Hypothalamus (tissue), 51 donors: ENCODE measurements at places on chromosomes 3 and 15.

DNA sequence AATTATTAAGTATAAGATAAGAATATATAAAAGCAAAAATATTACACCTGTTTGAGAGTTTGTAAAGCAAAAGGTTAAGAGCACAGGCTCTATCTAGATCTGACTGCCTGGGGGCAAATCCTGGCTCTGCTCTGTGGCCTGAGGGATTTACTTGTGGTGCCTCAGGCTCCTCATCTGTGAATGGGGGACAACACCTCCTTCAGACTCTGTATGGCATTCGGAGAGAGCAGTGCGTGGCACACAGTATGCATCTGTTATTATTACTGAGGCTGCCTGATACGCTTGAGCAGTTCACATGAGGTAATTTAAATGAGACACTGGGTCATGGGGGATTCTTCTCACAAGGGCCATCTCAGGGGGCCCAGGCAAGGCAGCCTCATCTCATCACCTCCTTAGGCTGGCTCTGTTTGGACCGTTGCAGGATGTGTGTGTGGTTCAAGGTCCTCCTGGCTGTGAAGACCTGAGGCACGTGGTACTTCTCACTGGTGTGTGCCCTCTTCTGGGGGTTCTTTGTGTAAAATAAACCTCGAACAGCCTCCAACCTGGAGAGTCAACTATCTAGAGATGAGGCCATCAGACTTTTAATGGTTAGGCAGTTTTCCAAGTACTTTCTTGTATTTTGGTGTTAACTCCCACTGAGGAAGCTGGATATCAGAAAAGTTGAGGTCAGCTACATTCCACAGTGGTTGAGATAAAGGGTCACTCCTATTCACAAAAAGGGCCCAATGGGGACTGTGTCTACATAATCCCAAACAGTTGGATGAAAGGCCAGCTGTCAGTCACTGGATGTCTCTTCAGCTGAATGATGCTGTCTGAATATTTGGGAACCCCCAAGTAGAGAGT, 9.0 kb downstream of the GNB5 start:
- no peak for DNase-seq

- DNase-seq: peak; percentile 17
Measured at GRCh38 chr3:105353485-105354161, 13.1 kb upstream of the ALCAM start.

GRCh38 chr3:27813255-27813654, 91.1 kb upstream of the EOMES start:
- no peak for DNase-seq

DNA sequence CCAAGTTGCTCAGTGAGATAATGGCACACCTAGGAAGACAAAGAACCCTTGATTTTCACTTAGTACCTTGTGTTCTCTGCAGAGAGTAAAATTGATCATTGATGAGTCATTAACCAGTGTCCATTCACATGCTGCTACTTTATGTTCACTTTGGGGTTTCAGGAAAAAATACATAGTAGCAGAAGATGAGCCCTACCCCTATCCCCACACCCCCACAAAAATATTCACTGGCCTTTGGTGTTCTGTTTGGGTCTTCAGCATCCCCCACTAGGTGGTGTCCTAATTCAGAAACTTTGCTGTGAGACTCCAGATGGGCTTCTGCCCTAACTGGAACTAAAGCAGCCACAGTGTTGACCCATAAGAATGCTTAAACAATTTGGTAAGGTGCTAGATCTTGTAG, 178.8 kb downstream of the KLHL25 start:
- DNase-seq: peak; percentile 10

DNA sequence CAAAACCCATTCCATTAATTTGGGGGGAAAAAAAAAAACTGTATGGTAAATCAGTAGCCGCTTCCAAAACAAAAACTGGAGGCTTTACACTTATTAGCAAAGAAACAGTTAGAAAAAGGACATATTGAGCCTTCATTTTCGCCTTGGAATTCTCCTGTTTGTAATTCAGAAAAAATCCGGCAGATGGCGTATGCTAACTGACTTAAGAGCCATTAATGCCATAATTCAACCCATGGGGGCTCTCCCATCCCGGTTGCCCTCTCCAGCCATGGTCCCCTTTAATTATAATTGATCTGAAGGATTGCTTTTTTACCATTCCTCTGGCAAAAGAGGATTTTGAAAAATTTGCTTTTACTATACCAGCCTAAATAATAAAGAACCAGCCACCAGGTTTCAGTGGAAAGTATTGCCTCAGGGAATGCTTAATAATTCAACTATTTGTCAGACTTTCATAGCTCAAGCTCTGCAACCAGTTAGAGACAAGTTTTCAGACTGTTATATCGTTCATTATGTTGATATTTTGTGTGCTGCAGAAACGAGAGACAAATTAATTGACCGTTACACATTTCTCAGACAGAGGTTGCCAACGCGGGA, 9.4 kb upstream of the RPL24 start:
- no peak for DNase-seq

DNA sequence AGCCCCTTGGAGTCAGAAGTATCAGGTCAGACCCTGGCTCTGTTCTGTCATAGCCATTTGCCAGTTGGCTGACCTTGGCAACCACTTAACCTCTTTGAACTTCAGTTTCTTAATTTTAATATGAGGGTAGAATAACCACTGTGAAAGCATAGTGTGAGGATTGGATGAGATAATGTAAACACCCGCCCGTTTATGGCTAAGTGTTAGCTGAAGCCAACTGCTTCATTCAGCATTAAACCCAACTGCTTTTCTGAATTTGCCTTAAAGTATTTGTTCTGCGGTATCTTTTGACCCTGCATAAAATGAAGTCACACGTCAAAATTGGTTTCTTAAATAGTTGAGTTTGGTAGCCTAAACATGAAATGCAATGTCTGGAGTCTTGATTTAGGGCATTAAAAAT, 121.5 kb upstream of the ABHD17C start:
- DNase-seq: no peak

DNA sequence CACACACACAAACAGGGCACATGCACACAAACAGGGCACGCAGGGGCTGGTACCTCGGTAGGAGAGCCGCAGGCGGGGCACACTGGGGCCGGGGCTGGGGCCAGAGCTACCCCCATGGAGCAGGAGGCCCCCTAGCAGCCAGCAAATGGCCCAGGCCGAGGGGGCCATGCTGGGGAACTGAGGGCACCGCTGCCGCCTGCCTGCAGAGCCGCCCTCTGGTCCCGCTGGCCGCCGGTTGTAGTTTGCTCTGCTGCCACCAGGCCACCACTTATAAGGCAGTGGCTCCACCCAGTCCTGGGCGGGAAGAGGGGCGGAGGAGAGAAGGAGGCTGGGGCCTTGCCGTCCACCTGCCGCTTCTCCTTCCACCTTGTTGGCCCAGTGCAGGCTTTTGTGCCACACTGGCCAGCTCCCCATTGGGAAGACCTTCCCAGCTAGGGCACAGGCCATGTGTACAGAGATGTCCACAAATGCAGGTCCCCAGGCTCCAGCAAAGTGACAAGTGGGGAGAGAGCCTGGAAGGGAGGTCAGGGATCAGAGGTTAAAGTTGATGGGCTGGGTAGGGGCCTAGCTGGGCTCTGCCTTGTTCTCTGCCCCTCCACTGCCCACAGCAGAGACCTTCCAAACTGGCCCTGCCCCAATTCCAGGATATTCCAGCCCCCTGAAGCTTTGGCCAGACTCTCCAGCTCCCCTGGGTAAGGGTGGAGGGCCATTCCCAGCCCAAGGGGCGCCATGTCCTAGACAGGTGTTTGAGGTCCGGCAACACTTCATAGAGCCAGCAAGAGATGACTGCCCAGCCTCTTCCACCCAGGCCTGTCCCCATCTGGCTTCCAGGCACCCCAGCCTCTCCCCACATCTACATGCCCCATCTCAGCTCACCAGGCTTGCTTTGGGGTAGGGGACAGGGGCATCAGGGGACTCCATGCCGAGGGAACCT, at the start of gene SEMA3G:
SEMA3G (minus strand) TSS at position 244 of the 934 bp plus-strand sequence; CDS start at position 168, 76 bp downstream.
- DNase-seq: no peak

GRCh38 chr15:39629906-39630305, 49.0 kb downstream of the THBS1 start:
- DNase-seq: no peak

DNA sequence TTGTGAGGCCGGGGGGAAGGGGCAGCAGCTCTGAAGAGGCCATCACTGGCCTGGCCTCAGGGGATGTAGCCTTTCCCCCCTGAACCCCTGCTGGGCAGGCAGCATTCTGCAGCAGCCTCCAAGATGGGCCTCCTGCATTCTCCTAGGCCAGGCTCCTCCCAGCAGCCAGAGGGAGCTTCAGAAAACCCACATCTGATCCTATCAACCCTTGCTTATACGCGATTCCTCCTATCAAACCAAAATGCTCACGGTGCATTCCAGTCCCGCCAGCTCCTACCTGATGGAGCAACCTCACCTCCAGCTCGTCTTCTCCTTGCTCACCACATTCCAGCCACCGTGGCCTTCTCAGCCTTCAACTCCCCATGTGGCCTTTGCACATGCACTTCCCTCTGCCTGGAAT, 85.7 kb downstream of the MEGF11 start:
- no peak for DNase-seq

DNA sequence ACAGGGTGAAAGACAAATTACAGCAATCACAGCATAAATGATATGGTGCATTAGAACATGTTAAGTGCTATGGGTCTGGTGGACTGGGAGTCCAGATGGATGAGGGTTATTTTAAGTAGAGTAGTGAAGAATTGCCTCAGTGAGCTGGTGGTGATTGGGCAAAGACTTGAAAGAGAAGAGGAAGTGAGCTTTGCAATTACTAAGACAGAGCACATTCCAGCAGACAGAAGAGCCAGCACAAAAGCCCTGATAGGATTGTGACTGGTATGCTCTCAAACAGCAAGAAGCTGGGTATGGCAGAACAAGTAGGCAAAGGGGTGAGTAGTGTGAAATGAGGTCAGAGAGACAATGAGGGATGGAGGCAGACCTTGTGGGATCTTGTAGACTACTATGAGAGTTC, 2.1 kb upstream of the ACKR4 start:
- DNase-seq: no peak

- DNase-seq: no peak
Measured at GRCh38 chr3:135412475-135412874, 553.1 kb upstream of the PPP2R3A start.

- no peak for DNase-seq
Measured at GRCh38 chr3:171250444-171250843, 209.8 kb downstream of the TNIK start.

DNA sequence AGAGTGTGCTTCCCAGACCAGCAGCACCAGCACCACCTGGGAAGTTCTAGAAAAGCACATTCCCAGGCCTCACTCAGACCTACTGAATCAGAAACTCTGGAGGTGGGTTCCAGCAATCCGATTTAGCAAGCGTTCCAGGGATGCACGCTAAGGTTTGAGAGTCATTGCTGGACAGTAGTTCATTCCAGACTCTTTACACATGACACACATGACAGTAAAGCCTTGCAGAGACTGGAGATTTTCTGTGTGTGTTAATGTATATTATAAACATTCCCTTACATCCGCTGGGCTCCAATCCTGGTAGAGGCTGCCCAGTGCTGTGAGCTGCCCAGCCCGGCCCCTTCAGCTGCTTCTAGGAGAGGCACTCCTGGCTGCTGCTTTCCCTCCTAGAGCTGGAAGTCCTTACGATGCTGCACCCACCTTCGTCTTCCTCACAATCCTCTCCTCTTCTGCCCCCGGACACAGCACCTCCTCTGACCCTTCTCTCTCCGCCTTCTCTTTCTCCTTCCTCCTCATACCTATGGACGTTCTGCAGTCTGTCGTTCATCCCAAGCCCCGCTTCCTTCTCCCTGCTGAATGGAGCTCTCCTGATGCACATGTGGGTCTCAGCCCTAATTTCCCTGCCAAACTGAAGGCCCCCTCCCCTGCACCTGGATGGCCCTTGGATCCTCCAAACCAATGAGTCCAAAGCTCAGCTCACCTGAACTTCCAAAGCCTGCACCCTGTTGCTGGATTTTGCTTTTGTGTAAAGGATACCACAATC, 44.4 kb downstream of the ITGA11 start:
- DNase-seq: no peak

- DNase-seq: no peak
Measured at GRCh38 chr3:71109241-71109976, 474.1 kb downstream of the FOXP1 start.

DNA sequence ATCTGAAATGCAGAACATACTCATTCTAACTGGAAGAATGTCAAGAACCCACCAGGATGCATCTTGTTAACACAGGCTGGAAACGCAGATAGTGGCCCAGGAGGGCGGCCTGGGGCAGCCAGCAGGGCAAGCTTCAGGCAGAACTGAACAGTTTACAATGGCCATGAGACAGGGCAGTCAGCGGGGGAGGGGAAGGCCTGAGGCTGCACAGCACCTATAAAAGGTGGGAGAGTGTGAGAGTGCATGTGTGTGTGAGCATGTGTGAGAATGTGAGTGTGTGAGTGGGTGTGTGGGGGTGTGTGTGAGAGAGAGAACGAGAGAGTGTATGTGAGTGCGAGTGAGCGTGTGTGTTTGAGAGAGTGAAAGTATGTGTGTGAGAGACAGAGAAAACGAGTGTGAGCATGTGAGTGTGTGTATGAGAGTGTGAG, 26.8 kb upstream of the SLCO2A1 start:
- no peak for DNase-seq

GRCh38 chr3:96863129-96863740, 48.8 kb downstream of the EPHA6 start:
- no peak for DNase-seq

- no peak for DNase-seq
Measured at GRCh38 chr3:184737063-184737462, 25.2 kb upstream of the MAGEF1 start.

DNA sequence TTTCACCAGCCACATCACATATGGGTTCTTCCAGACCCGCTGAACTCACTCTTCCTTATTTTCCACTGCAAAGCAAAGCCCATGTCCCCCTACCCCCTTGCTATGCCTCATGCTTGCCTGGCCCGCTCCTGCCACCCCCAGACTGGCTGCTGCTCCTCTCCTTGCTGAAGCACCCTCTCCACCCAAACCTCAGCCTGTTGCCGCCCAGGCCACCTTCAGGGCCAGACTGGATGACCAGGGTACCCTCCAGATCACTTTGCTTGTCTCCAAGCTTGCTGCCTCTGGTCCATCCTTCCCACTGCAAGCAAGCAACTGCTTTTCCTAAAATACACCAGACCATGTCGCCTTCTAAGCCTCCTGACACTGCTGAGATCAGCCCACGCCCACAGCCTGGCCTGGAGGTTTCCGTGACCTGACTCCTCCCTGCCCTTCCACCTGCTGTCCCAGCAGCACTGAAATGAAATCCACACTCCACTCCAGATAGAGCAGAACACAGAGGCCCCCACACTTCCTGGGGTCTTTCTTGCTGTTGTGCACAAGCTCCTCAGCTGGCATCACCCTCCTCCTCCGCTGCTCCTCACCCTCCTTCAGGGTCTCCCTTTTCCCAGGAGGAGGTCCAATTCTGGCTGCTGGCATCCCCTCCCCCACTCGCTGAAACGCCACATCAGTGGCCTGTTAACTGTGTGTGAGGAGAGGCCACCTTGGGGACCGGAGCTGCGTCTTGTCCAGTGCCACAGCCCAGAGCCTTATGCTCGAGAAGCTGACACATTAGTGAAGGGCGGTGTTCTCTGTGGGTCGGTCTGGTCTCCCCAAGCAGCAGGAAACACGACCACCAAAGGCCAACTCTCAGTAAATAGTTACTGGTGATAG, 99.1 kb downstream of the ADCY5 start:
- no peak for DNase-seq

- DNase-seq: no peak
Measured at GRCh38 chr3:13884851-13885703, 5.2 kb upstream of the WNT7A start.

- no peak for DNase-seq
Measured at GRCh38 chr3:134020135-134020680, 9.5 kb downstream of the SLCO2A1 start.
